ENCODE measurements at places on chromosomes 7 and 10.

- no peak for DNase-seq
These were observed 2.0 kb upstream of the ZMYND11 start for GRCh38 chr10:132946-133898.

GRCh38 chr10:61937631-61938351, 36.3 kb downstream of the ARID5B start:
- no peak for DNase-seq

GRCh38 chr10:105974803-105975456, 1189.6 kb downstream of the SORCS1 start:
- no peak for DNase-seq

DNA sequence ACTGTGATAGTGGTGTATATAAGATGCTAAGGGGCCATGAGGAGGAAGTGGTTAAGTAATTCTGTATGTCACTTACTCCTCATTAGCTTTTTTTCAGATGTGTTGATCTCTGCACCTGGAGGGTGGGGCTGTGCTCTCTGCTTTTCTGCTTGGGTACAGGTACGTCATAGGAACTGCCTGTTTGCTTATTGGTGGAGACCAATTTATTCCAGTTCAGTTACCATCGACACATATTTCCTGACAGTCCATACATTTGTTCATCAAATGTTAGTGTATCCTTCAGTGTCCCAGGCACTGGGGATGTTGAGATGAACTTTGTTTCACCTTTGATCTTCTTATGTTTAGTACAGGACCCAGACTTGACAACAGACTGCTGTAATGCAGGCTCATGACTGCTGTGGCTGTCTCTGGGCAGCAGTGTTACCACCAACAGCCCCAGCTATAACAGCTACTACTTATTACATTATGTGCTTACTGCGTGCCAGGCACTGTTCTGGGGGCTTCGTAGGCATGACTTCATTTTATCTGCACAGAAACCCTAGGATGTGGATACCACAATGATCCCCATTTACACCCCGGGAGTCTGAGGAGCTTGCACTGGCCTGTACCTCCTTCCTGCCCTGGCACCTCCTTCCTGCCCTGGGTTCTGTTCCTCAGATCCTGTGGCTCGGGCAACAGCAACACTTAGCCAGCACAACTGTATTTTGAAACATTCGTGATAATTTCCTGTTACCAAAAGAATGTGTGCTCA, 87.4 kb downstream of the BUB3 start:
- no peak for DNase-seq

- DNase-seq = no peak
These were observed 12.4 kb upstream of the CALML3 start for GRCh38 chr10:5512331-5512730.

DNA sequence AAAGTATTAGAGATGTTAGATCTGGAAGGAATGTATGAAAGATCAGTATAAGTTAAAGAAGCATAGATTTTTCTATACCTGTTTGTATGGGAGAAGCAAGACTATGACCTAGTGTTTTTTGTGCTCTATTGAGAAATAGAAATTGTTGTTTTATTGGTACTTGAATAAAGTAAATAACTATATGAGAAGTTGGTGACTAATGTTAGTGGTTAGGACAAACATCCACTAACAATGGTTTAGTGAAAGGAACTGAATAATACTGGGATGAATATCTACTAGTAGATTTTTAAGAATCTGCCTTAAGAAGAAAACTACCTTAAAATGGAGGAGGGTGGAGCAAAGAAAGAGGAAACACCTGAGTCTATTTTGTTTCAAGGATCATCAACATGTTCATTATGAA, 521.1 kb upstream of the POT1 start:
- no peak for DNase-seq

DNA sequence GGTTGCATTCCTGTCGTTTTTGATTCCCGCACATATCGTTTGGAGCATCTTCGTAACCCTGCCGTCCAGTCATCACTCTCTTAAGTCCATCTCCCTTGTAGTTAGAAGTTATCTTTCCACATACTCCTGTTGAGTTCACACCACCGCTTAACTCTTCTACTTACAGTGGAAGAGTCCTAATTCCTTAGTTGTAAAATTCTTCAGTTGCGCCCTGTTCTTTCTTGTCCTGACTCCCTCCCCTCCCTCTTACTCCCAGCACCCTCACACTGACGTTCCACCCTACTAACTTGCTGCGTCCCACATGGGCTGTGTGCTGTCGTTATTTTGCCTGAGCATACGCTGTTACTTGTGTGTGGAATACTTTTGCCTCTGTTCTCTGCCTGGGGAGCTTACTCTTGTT, 11.7 kb downstream of the DNAJB6 start:
- no peak for DNase-seq

GRCh38 chr7:116269466-116269865, 59.1 kb downstream of the TES start:
- DNase-seq = no peak

DNA sequence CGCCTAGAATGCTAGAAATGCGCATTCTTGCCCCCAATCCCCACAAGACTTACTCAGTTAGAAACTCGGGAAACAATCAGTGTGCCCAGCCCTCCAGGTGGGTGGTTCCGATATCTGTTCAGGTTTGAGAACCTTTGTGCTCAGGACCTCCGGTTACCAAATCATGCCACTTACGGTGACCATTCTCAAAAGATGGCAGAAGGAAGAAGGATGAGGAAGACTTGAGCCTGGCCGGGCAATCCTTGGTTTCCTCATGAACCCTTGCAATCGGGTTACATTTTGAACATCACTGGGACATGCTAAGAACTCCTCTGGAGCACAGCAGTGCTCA, 52.1 kb downstream of the RBM17 start:
- DNase-seq = no peak

DNA sequence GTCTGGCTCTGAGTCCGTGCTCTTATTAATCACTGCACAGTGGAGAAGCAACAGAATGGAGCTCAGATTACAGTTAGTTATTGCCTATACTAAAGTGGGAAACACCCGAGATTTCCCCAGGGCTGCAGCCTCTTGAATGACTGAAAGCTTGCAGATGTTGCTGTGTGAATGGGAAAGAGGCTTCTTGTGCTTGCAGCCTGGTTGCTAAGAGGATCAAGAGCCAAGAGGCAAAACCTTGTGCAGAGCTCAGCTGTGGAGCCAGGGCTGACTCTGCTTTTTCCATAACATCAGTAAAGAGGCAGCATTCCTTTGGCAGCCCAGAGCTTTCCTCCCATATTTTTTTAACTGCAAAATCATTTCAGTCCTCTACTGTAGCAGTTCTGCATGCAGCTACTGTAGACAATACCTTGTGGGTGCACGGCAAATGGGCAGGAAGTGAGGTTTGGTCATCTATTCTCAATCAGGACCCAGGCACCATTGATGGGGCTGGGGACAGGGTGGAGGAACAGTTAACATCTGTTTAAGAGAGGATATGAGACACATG, 86.5 kb downstream of the RALA start:
- DNase-seq = no peak

DNA sequence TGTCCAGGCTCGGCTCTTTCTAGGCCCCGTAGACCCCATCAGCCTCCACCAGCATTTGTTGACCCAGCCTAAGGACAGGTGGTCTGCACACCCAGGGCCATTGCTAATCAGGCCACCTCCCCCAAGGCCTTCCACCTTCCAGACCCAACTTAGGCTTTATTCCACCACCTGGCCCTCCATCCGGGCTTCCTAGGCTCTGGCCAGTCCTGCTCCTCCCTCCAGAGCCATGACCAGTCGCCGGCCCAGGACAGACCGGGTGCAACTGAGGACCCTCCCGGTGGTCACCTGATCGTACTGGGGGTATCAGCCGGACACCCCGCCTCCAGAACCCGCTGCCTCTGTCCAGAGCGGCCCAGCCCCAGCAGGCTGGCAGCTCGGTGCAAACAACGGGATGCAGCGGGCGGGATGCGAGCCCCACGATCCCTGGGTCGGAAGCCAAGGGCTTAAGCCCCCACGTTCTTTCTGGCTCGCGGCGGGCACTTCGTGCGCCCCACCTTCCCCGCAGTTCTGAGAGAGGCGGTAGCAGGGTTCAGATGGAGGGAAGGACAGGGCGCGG, 545 bp downstream of the NACAD start:
- DNase-seq = no peak

GRCh38 chr10:112533916-112534315, 86.9 kb downstream of the VTI1A start:
- DNase-seq = no peak

- no peak for DNase-seq
These were observed 486.3 kb downstream of the GALNT17 start for GRCh38 chr7:71618278-71618677.

GRCh38 chr10:11796474-11796873, 26.7 kb upstream of the PROSER2 start:
- no peak for DNase-seq

DNA sequence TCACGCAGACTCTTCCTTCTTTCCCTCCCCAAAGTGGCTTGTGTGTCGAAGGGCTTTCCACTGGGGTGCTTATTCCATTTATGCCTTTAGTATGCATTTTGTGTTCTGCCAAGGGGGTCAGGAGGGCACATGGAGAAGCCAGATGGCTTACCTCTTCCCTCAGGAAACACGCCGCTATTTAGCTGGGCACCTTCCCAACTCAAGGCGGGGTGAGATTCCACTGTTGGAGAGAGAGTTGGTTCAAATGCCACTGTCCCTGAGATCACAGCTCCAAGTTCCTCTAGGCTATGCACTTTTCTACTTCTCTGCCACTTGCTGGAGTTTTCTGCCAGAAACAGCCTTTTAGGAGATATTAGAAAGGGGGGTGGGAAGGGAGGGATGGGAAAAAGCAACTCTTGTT, 1091.8 kb downstream of the LRMDA start:
- DNase-seq = no peak

GRCh38 chr10:88066876-88067275, 203.5 kb downstream of the PTEN start:
- no peak for DNase-seq

- DNase-seq = no peak
These were observed 317.8 kb downstream of the TNS3 start for GRCh38 chr7:47264021-47264651.

DNA sequence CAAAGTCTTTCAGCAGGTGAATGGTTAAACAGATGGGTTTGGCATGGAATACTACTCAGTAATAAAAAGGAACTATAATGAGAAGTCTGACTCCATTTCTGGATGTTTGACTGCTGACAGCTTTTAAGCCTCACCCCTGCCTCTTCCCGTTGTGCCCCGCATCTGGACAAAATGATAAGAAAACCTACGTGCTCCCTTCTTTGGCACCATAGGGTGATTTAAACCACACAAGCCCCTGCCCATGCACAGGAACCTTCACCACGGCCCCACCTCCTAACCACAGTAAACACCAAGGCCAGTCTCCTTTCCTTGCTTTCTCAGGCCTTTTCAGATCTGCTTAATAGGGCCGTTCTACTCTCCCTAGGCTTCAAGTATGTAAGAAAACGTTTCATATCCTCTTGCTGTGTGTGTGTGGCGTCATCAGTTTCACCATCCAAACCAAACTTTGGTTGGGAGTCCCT, 47.1 kb upstream of the UBN2 start:
- DNase-seq = no peak

DNA sequence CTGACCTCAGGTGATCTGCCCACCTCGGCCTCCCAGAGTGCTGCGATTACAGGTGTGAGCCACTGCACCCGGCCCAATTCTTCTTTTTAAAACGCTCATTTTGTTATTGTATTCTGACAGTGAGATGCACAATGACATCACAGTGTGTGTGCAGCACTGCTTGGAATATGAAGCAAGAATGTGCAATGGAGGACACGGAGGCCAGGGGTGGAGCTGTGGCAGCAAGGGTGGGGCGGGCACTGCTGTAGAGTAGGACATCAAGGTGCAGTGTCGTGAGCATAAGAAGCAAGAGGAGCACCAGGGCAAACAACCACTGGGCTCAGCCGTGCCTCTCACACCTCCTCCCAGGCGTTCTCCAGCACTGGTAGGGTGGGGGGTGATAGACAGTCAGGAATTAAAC, 26.8 kb upstream of the GRID1 start:
- DNase-seq = no peak

GRCh38 chr7:83806538-83806937, 157.6 kb upstream of the SEMA3E start:
- no peak for DNase-seq

DNA sequence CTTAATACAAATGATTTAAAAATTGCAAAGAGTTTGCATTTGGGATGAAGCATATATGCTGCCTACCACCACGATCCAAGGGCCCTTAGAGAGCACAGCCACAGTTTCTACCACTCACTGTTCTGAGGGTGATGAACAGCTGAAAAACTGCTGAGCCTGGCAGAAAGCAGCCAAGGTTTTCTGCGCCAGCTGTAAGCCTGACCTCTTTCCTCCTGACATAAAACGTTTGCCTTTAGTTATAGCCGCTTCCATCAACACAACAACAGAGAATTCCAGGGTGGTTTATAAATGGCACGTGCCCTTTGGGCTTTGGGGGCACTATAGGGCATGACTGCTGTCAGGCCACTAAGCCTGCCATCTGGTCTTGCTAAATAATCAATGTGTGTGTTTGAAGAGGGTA, 222.8 kb downstream of the RELN start:
- no peak for DNase-seq

GRCh38 chr10:10850214-10850613, 167.5 kb upstream of the CELF2 start:
- DNase-seq = no peak

DNA sequence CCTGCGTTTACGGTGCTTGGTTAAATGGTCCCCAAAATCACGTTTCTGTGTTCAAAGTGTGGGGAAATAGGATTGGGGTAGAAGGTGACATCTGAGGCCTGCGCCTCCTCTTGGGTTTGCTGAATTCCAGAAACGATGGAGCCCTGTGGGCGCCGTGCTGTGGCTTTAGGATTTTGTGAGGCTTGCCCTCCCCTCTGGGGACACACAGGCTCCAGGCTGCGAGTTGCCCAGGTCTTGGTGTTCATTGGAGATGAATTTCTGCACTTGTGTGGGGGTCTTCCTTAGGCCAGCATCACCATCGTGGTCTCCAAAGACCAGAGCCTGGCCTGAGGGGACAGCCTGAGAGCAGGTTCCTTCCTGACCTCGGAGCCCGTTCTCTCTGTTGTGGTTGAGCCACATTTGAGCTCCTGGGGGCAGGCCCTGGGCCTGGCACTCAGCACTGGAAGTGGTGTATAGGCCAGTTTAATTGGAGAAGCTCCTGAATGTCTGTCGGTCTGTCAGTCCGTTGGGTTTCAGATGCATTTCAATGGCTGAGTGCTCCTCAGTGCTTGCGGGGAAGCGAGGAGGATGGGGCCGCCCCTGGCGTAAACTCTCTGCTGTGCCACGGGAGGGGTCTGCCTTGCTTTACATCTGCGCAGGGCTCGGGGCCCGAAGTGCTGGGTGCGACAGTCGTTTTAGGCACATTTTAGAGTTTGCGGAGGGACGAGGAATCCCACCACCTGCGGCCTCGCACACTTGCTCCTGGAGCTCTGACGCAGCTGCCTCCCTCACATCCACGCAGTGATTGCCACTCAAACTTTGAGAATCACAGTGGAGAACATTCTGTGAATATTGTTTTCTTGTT, 71.7 kb downstream of the DNAJB6 start:
- no peak for DNase-seq

DNA sequence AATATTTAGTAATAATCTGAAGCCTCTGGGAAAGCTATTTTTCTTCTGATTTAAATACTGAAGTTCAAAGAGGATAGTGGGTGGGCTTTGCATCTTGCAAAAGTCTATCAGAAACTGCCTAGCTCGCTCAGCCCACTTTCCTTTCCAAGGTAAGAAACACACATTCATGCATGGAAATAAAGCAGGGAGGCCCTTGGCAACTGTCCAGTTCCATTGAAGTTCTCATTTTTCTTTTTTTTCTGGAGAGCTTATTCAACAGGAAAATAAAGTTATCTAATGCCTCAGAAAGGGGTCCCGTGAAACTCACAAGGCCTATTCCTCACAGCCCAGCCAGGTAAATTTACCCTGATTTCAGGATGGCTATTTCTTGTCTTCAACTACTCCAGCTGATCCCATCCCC, 654.9 kb downstream of the KCNMA1 start:
- DNase-seq = no peak

GRCh38 chr7:1055956-1056784, 11.8 kb downstream of the GPR146 start:
- DNase-seq = no peak

Data from activated CD8-positive, alpha-beta memory T cell treated with anti-CD3 and anti-CD28 coated beads for 1 hour (primary cell).